Vagina (tissue), 2 donors: ENCODE measurements at places on chromosomes 16 and 17.

DNA sequence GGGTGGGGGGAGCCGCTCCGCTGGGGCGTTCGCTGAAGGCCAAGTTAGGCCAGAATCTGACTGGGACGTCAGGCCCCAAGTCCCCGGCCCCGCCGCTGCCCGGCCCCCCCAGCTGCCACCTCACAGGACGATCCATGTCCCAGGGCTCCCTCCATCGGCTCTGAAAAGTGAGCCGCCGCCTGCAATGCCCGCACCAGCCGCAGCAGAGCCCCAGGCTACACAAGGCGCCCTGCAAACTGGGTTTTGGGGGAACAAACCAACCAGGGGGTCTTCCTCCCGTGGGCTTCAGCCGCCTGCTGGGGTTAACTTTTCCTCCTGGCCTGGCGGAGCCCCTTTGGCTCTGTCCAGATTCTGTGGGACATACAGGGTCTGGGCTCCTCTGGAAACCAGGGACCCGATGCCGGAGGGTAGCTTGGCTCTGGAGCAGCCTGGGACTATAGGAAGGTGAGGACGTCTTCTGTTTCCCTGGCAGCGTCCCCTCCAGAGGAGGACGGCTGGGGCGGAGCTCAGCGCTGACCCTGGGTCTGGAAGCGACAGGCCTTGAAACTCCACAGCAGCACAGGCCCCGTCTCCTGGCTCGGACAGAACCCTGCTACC lies 835 bp downstream of the NME4 start:
- DNase-seq, result no peak

DNA sequence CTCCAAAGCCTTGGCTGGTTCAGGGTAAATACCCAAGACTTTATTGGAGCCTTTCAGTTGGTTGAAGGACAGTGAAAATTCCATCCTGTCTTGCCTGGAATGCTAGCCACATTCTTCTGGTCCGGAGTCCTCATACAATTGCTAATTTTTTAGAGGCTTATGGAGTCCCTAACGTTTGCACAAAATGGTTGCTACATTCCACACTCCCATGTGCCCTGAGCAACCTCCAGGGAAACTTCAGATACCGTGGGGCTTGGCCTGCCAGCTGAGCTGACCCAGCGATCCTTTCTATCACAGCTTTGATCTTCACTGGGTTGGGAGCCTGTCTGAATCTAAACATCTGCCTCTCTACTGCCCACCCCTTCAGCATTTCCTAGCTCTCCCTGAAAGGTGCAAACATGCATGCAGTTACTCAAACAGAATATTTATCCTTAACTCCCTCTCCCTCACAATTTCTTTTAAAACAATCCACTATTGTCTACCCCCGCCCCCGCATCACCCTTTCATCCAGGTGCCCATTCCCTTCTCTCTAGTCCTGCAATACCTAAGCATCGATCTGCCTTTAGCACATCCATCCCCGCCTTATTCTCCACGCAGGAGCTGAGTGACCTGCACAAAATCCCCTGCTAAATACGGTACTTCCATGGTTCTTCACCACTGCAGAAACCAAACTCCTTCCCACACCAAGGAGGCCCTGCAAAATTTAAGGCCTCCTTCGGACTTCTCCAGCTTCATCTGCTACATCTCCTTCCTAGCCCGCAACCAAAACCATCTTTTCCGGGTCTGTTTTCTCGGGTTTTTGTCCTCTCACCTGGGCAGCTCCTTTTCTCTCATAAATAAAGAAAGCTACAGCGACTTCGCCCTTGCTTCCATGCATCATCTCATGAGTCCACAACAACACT lies 810 bp upstream of the GAN start:
- DNase-seq, result no peak

- no peak for DNase-seq
Measured at GRCh38 chr17:70190959-70191805, 21.9 kb downstream of the KCNJ2 start.

DNA sequence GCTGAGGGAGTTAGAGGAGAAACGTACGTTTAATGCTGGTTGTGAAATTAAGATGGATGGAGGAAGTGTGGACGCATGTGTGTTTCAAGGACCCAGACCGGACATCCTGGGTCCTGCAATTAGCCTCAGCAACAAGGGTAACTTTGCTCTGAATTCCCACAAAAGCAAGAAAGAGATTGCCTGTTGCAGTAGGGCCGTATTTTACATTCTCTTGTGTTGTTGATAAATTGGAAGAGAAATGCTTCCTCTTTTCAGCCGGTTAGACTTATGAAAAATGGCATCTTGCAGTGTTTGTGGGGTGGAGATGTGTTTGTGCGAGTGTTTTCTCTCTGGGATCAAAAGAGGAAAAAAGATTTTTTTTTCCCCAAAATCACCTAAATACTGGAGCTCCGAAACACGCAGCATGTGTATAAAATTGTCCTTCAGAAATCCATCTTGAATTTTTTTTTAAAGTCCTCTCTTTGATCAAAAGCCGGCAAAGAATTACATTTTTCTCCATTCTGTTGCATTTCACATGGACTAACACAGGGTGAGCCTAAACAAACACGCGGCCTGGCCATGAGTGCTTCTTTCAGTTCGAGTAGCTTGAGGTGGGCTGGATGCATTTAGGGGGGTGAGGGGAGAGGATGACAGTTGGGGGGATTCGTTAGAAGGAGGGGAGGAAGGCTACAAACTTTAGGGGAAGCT lies 251.6 kb downstream of the C16orf95 start:
- DNase-seq, result no peak

DNA sequence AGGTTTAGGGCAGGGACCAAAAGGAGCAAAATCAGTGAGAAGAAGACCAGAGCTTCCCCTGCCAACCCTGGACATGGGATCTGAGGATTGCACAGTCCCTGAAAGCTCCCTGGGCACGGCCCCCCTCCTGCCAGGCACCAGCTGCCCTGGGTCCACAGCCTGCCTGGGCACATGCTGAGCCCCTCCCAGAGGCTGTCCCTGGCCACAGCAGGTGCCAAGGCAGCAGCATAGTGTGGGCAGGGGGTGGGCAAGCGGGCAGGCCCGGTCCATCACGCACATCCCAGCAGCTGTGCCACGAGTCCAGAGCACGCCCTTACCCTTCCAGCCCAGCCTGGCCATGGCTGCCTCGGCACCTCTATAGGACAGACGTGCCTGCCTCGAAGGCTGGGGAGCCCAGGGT lies 12.7 kb downstream of the SCN4A start:
- DNase-seq, result no peak

DNA sequence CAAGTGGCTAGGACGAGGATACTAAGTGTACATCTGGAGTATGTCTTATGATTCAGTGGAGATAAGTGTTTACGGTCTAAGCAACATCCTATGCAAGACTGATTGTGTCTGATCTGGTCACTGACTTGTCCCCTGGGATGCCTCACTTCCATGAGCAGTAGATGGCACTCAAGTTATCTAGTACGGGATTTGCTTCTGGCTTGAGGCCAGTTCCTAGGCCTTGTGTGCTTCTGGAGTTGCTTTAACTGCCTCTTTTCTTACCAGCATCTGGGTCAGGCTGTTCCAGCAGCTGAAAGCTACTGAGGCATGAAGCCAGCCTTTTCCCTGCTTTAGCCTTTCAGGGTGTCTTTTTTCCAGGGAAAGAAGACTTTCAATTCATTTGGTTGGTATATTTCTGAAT lies 23.0 kb downstream of the SUPT6H start:
- no peak for DNase-seq

DNA sequence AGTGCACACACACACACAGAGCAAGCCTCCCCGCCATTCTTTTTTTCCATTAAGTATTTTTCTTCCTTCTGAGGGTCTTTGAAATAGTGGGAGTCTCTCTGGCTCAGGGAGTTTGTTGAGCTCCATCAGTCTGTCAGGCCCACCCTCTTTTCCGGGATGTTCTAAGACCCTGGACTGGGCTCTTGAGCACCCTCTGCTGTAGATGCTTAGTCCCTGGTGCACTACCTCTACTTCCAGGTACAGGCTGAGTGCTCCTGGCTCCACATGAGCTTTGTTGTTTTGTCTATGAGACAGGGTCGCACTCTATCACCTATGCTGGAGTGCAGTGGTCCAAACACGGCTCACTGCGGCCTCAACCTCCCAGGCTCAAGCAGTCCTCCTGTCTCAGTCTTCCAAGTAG lies 20.7 kb downstream of the LIMD2 start:
- no peak for DNase-seq

DNA sequence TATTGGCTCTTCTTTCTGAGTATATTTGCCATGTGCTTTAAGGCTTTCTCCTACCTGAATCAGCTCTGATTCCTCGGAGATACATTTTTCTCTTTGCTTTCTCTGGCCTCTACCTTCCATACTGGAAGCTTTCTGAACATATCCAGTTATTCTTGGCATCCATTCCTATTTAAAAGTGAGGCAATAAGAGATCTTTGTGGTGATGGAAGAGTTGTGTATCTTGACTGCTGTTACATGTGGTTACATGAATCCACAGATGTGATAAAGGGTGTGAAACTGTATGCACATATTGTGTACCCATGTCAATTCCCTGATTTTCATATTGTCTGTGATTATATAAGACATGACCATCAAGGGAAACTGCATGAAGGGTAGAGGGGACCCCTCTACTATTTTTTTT lies 24.4 kb downstream of the UBE2O start:
- no peak for DNase-seq

GRCh38 chr16:62700426-62701294 lies 664.4 kb upstream of the CDH8 start:
- no peak for DNase-seq

GRCh38 chr16:66375451-66375850 lies 9.0 kb downstream of the CDH5 start:
- DNase-seq, result no peak

GRCh38 chr17:76492989-76493501 lies 8.2 kb downstream of the RHBDF2 start:
- no peak for DNase-seq

DNA sequence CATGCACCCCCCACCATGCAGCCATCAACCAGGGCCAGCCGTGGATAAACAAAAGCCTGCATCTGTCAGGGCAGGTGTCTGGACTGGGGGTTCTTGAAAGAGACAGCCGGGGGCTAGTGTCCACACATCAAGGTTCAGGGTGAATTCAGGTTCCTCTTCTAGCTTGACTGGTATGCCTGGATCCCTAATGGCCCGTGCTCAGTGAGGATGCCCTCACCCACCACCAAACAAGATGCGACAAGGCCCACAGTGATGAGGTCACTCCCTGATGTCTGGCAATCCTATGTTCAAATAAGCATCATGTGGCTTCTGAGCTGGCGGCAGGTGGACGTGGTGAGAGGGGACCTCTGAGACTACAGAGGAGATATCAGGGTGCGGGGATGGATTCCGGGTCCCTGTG lies 64.6 kb downstream of the GOSR1 start:
- DNase-seq, result no peak

GRCh38 chr17:38768417-38768816 lies 15.9 kb downstream of the PSMB3 start:
- DNase-seq, result no peak

GRCh38 chr17:75069783-75070182 lies 18.0 kb upstream of the SLC16A5 start:
- no peak for DNase-seq

- DNase-seq, result no peak
Measured at GRCh38 chr16:55647798-55648197, 8.0 kb upstream of the SLC6A2 start.

DNA sequence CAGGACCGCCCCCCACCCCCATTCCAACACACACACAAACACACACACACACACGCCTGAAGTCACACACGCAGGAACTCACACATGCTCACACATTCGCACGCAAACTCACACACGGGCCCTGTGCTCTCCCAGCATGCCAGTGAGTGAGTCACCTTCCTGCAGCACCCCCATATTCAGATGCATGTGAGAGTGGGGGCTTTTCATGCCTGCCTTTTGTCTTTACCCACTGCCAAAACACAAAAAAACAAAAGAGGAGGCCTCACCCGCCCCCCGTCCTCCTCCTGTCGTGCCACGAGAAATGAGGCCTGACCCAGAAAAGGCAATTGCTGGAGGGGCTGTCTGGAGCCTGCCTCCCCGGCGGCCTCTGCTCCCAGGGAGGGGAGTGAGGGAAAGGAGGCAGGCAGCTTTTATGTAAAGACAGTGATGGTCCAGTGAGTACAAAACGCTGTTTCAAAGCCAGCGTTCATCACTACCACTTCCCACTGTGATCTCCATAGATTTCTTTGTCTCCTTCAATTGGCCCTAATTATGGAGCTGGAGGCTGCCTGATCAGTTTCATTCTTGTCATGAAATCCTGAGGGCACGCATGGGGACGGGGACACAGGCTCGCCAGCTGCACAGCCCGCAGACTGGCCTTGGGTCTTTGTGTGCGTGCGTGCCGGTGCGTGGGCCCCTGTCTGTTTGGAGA lies 29.5 kb upstream of the GSE1 start:
- DNase-seq, result no peak

- DNase-seq, result no peak
Measured at GRCh38 chr17:79803997-79804855, 7.3 kb upstream of the CBX8 start.
